ENCODE measurements at places on chromosomes 4 and X. TPM values are rescaled to one million over a fixed set of nuclear protein-coding genes. Genes with fewer than 3 reads are reported as not detected.

- no peak overlapping the region for H3K4me3 ChIP-seq
- no peaks in the 10 kb centered on the region for H3K4me1 ChIP-seq
- no peak overlapping the region for H3K27ac ChIP-seq
- H3K27me3 ChIP-seq: no peaks in the 10 kb centered on the region
Measured at GRCh38 chrX:17654116-17654515, 83.2 kb upstream of the SCML1 start.

DNA sequence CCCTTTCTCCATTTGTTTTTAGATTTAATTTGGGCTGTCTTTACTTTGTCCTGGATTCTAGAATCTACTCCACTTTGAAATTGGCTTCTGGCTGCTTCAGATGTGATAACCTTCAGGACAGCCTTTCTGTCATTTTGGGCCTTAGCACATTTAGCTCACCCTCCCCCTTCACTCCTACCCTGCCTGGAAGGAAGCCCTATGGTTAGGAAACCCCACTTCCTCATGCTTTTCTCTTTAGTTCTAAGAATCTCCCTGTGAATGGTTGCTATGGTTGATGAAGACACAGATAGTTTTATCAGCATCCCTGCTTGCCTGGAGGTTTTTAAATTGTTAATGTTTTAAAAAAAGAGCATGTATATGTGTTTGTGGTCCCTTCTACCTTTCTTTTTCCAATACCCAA is 100.7 kb upstream of the PTPN13 start:
- no peaks in the 10 kb centered on the region for H3K36me3 ChIP-seq
- H3K4me1 ChIP-seq: peaks cover 29% of the 10 kb centered on the region
- no peak overlapping the region for H3K4me3 ChIP-seq
- H3K27me3 ChIP-seq: no peaks in the 10 kb centered on the region

- H3K4me3 ChIP-seq: no peak overlapping the region
Measured at GRCh38 chr4:7894677-7895181, 44.9 kb downstream of the AFAP1 start.

DNA sequence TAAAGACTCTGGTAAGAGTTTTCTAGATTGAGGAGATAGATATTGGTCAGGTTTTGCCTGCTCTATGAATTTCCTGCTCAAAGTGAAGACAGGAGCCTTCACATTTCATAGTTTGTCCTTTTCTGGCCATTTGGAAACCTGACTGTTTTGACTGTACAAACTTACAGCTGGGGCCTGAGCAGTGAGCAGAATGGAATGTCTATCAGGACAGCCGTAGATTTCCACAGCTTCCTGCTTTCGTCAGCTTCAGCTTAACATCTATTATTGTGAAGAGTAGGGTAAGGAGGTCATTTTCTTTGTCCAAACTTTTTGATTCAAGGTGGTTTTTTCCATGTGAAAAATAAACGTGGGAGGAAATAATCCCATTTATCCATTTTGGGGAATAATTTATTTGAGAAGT is 124.3 kb upstream of the DIPK2B start:
- no peak overlapping the region for H3K4me3 ChIP-seq
- H3K4me1 ChIP-seq: peaks cover 28% of the 10 kb centered on the region
- H3K27me3 ChIP-seq: no peaks in the 10 kb centered on the region

DNA sequence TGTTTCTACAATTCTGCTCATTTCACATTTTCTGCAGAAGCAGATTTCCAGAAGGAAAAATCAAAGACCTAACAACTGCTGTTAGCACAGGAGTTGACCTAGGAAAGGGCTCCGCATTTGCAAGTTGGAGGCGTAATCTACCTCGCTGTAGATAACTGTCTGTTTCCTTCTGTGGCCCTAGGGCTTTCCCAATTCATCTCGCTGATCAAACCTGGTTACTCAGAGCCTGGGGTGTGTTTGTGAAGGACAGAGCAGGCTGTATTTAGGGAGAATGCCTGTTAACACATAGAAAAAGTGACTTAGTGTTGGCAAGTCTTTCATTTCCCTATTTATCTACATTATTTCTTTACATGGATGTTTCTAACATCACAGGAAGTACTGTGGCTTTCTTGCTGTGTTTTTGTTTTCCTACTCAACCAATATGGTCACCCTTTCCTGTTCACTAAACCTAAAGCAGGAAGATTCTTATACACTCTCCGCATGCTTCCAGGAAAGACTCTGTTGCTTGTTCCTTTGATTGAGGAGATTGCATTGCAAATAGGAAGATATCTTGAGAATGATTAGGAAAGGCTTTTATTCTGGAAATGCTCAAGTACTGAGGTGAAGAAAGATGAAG is 40.5 kb downstream of the AGA start:
- no peaks in the 10 kb centered on the region for H3K27me3 ChIP-seq
- peaks cover 18% of the 10 kb centered on the region for H3K4me1 ChIP-seq
- no peaks in the 10 kb centered on the region for H3K36me3 ChIP-seq

NPNT gene
- total RNA-seq: 34.5 TPM

GRCh38 chrX:74540635-74541249 is 73.7 kb downstream of the RLIM start:
- H3K36me3 ChIP-seq: no peaks in the 10 kb centered on the region
- H3K4me3 ChIP-seq: no peak overlapping the region
- H3K27me3 ChIP-seq: no peaks in the 10 kb centered on the region
- DNase-seq: no peak

SLC38A5 gene
- total RNA-seq: 2.4 TPM

All from PC-3 (cell line).